ENCODE measurements at places on chromosomes 1 and 21.

- DNase-seq = no peak
These were observed 3.4 kb downstream of the EPHA10 start for GRCh38 chr1:37761416-37762095.

GRCh38 chr1:203152158-203153034, 23.2 kb downstream of the MYBPH start:
- no peak for DNase-seq

DNA sequence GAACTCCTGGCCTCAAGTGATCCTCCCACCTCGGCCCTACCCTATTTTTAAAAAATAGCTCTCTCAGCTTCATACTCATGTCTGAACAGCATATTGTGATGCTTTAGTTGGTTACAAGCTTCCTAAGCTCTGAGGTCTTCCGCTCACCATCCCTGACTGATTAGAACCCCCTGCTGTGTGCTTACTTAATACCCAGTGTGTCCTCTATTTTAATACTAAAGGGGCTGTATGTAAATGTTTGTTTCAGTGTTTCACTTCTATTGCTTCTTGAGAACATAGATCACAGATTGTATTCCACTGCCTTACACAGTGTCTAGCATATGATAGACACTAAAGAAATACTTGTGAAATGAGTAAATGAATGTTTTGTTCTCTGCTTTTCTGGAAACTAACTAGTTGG, 29.8 kb downstream of the ZYG11B start:
- DNase-seq = no peak

GRCh38 chr1:204080163-204080903, 7.4 kb downstream of the SOX13 start:
- DNase-seq = peak; percentile 82

GRCh38 chr1:155952505-155952890, 11.1 kb downstream of the RXFP4 start:
- DNase-seq = no peak

- no peak for DNase-seq
These were observed 29.9 kb downstream of the POFUT2 start for GRCh38 chr21:45257673-45258341.

GRCh38 chr1:210937846-210938245, 196.1 kb downstream of the KCNH1 start:
- no peak for DNase-seq

GRCh38 chr1:84583648-84584047, 9.4 kb upstream of the CTBS start:
- DNase-seq = no peak

- DNase-seq = no peak
These were observed 3.5 kb downstream of the KLHL12 start for GRCh38 chr1:202923533-202923932.

DNA sequence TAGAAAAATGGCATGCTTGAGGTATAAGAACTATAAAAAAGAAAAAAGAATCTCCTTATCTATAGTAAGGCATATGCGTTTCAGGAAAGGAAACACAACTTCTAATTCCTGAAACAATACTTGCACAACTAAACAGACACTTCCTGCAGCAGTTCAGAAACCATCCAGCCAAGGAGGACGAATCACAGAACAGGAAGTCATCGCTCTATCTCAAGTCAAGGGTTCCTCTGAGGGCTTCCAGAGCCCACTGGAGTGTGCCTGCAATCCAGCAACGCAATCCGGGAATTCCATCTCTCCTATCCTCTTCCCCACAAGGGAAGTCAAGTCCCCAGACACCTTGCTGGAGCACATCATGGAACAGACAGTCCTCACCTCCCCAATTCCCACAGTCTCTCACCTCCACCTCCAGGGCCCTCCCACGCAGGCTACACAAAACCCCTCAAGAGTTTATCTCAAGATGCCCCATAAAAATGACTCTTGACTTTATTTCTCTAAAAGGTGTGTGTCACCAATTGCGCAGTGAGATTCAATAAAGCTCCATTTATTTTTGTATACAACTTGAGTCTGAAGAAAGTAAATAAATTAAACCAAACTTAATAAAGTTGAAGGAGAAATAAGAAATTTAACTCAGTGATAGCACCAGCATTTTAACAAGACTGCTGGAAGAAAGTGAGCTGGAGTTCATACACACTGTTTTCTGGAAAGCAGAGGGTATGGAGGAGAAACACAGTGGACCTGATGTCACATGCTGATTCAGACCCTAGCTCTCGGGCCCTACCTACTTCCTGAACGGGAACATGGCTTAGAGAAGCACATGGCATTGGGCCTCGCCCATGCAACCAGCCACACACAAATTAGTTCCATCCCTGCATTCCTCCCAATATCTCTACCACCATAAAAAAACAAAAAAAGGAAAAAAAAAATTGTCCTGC, 39.9 kb downstream of the SIPA1L2 start:
- DNase-seq = no peak

All from NCI-H774 (cell line).